ENCODE measurements at places on chromosomes 6 and 20.

DNA sequence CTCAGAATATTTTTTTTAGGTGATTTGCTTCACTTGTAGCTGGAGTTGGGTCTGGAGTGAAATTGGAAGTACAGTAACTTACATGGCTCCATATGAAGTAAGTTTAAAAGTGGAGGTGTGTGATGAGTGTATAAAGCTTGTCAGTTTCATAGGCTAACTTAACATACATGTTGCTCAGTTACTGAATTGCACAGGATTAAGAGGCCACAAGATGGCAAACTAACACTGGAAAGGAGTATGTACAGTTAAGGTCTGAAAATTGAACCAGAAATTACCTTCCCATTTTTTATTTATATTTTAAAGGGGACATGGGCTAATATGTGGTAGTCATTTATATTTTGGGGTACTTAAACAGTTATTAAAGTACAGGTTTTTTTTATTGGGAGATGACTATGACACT, 45.3 kb upstream of the SMIM8 start:
- DNase-seq = no peak

- DNase-seq = no peak
Observed at GRCh38 chr20:24938498-24938897, 10.6 kb upstream of the CST7 start.

- no peak for DNase-seq
Observed at GRCh38 chr20:37414224-37415035, 68.5 kb downstream of the SRC start.

GRCh38 chr6:45052325-45052724, 275.8 kb upstream of the RUNX2 start:
- no peak for DNase-seq

DNA sequence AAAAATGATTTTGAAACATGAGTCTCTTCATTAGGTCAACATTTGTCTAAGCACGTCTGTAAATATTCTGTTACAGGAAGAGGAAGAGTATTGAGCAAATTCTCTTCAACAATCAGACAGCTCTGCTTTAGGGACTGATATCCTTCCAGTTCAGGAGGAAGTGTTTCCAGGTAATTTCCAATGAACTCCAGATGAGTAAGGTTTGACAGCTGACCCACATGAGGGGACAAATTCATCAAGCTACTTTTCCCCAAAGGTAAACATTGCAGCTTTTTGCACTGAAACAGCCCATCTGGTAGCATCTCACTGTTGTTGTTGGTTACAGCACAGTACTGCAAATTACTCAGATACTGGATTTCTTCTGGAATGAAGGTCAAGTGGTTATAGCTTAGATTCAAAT, 18.1 kb downstream of the ENPP1 start:
- DNase-seq = no peak

DNA sequence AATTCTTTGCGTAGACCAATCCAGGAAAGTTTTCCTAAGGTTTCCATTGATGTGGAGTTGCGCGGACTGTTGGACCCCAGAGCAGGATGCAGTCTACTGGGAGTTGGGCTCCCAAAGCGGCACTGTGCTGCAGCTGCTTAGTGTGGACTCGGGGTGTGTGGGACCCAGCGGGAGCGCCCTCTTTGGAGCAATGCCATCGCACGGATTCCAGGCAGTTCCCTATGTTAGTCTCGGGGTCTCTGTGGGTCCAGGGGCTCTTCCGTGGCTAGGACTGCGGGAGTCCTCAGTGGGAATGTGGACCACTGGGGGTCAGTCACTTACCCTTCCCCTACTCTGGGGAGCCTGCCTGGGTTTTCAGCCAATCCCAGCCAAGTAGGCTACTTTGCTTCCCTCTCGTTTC, 151.7 kb upstream of the OLIG3 start:
- no peak for DNase-seq

DNA sequence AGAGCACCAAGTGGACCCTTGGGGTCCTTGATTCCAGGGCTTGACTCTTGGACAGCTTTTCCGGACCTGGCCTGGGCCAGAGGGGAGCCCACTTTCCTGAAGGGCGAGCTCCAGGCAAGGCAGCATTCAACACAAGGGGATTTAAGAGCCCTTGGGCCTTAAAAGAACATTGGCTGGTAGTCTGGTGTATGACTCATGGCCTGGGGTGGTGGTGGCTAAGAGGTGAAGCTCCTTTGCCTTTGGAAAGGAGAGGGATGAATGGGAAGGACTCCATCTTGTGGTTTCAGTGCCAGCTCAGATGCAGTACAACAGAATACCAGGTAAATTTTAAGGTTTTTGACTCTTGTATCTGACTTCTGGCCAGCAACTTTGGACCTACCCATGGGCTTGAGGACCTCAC, 760.7 kb downstream of the GRIK2 start:
- DNase-seq = no peak

- no peak for DNase-seq
Observed at GRCh38 chr20:40486297-40486696, 202.7 kb downstream of the MAFB start.

GRCh38 chr6:107030151-107030550, 2.2 kb downstream of the MTRES1 start:
- DNase-seq = no peak

DNA sequence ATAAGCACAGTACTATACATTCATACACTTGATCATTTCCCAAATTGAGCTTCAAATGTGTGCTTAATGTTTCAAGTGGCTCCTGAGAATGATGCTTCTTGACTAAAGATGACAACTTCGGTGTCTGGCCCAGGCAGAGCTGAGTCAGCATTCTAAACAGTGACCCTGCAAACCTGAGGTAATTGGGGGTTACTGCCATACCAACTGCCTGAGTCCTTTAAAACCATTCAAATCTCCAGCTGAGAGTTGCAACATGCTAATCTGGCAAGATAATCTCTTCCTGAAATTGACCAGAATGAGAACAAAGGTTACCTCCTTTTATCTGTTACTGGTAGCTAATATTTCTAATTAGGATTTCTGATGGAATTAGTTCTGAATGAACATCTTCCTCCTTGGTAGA, 8.2 kb downstream of the BACH2 start:
- DNase-seq = no peak

DNA sequence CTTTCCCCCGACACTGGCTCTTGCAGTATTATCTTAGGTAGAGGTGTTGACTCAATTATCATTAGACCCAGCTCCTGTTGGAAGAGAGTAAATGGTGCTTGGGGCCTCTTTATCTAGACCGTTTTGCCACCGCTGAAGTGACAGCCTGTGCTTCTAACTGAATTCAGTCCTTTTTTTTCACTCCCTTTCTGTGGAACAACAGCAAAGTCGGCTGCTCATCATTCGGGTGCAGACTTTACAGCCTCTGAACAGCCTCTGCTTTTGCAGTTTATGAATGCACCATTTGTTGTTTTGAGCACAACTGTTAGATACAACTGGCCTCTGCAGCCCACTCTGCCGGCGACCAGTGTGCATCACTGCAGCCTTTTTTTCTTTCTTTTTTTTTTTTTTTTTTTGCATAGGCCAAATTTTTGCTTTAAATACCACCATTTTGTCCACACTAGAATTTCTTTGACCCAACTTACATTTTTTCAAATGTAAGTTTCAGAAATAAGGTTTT, 35.8 kb downstream of the RREB1 start:
- no peak for DNase-seq

- no peak for DNase-seq
Observed at GRCh38 chr20:21229163-21229562, 74.0 kb upstream of the XRN2 start.

DNA sequence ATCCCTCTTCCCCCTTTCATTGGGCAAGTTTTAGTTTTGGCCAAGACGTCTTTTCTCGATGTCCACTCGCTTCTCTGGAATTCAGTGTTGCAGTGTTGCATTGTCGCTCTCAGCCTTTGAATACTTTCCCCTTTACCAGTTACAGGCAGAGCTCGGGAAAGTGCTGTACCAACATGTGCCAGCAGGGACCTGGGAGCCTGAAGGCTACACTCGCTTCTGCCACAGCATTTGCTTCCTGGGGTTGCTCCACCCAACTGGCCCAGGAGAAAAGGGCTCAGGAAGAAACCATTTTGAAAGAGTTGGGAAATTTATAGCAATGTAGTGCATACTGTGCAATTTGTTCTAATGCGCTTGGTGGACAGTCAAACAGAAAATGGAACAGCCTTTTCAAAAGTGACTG, 78.6 kb downstream of the LINC00237 start:
- DNase-seq = no peak

- no peak for DNase-seq
Observed at GRCh38 chr6:52243282-52243893, 912 bp downstream of the IL17F start.

DNA sequence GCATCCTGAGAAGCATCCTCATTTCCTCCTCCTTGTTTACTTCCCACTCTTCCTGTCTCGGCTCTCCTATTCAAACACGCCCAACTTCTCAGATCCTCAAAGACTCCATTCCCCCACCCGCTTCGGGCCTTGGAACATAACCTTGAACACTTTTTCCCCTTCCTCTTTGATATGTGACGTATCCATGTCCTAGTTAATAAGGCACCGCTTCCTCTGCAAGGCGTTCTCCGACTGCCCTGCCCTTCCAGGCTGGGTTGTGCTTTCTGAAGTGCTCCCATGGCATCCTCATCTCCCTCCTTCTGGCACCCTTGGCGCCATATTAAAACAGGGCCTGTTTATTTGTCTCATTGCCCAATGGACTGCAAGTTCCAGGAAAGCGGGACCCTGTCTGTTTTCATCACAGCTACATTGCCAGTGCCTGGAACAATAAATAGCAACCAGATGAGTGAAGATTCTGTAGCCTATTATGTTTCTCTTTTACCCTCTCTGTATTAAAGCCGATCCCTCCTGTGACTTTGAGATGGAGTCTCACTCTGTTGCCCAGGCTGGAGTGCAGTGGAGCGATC, 115.3 kb upstream of the TRAF3IP2 start:
- DNase-seq = no peak

GRCh38 chr20:36676701-36677421, 30.9 kb upstream of the SLA2 start:
- no peak for DNase-seq

- DNase-seq = no peak
Observed at GRCh38 chr20:58308290-58308679, 1.2 kb upstream of the RAB22A start.
